ENCODE measurements at places on chromosomes 12 and 14. TPM values are rescaled to one million over a fixed set of nuclear protein-coding genes. Genes with fewer than 3 reads are reported as not detected.

The CRY1 gene
- 80.8 TPM for total RNA-seq

The SLC16A7 gene
- 14.2 TPM for total RNA-seq

The OTX2 gene
- total RNA-seq = not detected

The SERPINA9 gene
- total RNA-seq = not detected

The CISTR gene
- not detected for total RNA-seq
